ENCODE measurements at places on chromosomes 5 and 9.
A peak's percentile ranks its signal among the peaks of the same experiment; 100 is the strongest.

DNA sequence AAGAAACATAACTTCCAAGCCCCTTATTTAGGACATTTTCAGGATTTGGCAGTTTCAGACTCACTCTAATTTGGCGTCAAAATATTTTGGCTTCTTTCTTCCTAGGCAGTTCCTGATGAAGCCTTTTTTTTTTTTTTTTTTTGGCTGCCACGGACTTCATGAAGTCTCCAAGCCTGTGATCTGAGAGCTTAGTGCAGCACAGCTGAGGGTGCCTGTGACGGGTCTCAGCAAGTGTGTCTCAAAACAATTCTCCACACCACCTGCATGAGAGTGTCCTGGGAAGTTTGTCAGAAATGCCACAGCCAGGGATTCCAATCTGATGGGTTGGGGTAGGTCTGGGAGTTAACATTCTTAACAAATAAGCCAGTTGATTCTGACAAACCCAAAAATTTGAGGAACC lies 6.0 kb upstream of the ESM1 start:
- no peak for DNase-seq

GRCh38 chr5:172816925-172817562 lies 17.0 kb upstream of the ERGIC1 start:
- peak; percentile 80 for DNase-seq

- DNase-seq, result peak; percentile 19
These were observed 7.3 kb downstream of the CDC14B start for GRCh38 chr9:96612105-96612965.

DNA sequence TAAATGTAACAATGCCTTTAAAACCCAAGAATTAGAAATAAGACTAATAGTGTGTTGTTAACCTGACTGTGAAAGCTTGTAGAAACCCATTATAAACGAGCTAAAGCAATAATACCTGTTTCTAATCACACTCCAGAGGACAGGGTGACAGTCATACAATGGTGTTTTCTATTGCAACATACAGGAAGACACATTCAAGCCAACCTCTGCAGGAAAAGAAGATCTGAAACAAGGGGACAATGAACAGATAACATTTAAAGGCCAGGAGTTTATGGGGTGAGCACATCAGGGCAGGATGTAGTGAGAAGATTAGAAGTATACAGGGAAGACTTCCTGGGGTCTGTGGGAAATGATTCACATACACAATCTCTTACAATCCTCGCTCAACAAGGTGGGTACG lies 13.8 kb downstream of the BARHL1 start:
- no peak for DNase-seq

DNA sequence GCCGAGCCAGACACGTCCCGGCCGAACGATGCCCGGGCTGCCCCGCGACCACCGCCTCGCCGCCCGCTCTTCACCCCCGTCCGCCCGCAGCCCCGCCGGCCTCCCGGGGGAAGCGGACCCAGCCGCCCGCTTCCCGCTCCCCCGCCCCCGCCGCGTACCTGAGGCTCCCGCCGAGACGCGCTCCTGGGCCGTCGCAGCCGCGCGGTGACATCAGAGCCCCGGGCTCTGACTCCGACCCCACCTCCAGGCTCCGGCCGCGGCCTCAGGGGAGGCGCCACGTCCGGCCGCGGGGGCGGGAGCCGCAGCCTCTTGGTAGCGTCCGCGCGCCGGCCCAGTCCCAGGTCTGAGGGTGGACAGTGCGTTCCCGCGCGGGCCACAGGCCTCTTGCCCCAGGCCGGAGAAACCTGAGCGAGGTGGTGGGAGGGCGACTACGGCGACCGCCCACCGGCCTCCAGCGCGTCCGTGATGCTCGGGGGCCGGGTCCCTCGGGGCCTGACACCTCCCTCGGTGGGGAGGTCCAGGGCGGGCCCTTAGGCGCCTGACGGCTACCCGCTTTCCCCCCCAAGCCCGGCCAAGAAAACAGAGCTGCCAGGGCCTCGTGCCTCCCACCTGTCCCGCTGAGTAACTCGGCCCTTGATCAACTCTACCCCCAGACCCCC lies at the start of gene SHROOM1:
TSS of gene SHROOM1 (minus strand) at position 212 of the 659 bp plus-strand sequence. CDS start 4,507 bp downstream, outside the sequence.
- DNase-seq, result peak; percentile 88

GRCh38 chr5:177596775-177597238 lies 3.1 kb upstream of the B4GALT7 start:
- DNase-seq, result no peak

- DNase-seq, result peak; percentile 82
These were observed 34.8 kb downstream of the LSM11 start for GRCh38 chr5:157778121-157778805.

DNA sequence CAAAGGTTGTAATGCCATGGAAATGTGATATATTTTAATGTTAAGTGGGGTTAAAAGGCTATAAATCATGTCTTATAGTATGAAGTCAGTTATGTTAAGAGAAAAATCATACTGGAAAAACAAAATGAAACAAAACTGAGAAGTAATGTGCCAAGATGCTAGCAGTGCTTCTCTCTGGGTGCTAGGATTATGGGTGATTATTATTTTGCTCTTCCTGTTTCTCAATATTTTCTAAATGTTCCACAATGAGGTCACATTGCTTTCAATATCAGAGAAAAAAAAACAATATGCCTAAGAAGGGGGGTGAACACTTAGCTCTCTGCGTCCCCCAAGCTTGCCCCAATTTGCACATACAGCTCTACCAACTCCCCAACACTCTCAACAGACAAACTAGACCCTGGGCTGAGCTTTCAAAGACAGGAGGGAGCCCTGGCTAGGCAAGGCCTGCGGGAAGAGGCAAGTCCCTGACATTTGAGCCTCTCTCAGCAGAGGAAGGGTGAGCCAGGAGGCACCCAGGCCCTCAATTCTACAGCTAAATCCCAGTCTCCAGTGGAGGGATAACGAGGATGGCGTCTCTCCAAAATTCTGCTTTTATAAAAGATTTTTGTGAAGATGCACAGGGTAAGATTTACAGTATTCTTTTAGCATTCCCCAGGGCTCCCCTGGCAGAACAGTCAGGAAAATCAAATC lies 24.4 kb downstream of the WHRN start:
- no peak for DNase-seq

GRCh38 chr9:14314424-14314928 lies 535 bp upstream of the NFIB start:
- peak; percentile 68 for DNase-seq

DNA sequence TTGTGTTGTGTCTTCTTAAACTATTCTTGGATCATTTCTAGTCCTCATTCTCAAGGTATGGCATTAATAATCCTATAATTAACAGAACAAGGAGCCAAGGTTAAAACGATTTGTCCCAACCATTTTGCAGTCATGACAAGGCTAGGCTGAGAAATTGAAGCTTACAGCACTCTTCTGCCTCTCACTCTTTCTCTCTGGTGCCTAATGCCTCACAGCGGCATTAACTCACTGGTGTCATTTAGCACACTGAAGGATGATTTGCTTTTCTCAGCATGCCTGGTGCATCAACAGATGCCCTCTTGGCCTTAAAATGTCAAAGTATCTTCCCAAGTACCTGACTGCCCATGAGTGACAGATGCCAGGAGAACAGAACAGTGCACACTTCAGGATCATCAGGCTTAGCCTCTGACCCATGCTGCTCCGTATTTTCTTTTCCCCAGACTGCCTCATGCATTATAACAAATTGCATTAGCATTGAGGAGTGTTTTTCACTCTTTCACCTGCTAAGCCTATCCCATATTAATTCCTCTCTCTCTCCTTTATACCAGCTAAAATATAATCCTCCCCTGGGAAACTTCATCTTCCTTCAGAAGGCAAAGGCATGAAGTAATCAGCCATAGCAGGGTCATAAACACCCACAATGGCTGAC lies 61.1 kb upstream of the SV2C start:
- no peak for DNase-seq

GRCh38 chr9:136051453-136051836 lies 43.6 kb downstream of the NACC2 start:
- DNase-seq, result peak; percentile 60

- DNase-seq, result peak; percentile 17
These were observed 52.4 kb downstream of the FANCC start for GRCh38 chr9:95264954-95265615.

DNA sequence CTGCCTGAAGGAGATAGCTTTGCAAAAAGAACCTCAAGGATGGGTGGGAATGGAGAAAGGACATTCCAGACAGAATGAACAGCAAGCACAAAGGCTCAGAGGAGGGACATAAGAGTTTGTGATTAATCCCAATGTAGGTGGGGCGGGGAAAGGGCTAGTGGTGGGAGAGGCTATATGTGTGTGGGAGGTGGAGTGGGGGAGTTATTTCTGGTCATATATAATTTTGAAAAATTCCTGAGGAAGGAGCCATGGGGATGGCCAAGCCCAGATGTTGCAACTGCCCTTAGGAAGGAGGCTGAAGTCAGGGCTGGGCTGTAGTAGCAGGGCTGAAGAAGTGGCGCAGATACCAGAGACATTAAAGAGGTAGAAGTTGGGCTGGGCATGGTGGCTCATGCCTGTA lies 13.4 kb upstream of the CCL27 start:
- no peak for DNase-seq

- DNase-seq, result no peak
These were observed 178.4 kb upstream of the MVB12B start for GRCh38 chr9:126147936-126148870.

DNA sequence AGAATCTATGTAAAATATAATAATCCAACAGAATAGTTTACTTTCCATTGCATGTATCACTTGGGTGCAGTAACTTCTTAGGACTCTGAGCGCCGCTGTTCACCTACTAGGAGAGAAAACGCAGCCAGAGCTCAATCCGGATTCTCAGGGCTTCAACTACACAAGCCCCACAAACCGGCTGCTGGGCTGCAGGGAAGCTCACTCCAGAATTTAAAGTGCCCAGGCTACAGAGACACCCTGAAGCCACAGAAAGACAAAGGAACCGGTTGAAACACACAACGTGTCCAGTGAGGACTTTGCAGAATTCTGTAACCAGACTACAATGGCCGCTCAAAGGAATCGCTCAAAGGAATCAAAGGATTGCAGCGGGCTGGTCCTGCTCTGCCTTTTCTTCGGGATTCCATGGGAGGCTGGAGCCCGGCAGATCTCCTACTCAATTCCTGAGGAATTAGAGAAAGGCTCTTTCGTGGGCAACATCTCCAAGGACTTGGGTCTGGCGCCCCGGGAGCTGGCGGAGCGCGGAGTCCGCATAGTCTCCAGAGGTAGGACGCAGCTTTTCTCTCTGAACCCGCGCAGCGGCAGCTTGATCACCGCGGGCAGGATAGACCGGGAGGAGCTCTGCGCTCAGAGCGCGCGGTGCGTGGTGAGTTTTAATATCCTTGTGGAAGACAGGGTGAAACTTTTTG lies at the start of gene PCDHGA10:
TSS of gene PCDHGA10 (plus strand) at position 134 of the 686 bp plus-strand sequence. CDS start at position 323, 189 bp downstream.
- peak; percentile 24 for DNase-seq

- no peak for DNase-seq
These were observed 95.8 kb downstream of the RMI1 start for GRCh38 chr9:84076384-84076783.

DNA sequence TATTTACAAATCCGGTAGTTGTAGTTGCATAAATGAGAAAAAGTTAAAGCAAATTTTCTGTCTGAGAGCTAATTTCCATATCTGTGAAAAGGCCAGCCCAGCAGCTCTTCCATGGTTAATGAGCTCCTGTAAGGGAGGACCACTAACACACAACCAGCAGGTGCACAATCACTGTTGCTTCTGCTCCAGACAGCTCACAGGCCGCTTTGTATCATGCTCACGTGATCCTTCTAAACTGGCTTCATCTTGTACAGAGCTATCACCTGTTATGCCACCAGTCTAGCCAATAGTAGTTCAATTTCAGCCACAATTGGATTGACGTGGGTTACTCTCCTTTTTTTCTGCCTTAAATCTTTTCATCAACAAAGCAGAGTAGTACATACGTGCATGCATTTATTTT lies 38.3 kb upstream of the FBXL17 start:
- DNase-seq, result no peak

DNA sequence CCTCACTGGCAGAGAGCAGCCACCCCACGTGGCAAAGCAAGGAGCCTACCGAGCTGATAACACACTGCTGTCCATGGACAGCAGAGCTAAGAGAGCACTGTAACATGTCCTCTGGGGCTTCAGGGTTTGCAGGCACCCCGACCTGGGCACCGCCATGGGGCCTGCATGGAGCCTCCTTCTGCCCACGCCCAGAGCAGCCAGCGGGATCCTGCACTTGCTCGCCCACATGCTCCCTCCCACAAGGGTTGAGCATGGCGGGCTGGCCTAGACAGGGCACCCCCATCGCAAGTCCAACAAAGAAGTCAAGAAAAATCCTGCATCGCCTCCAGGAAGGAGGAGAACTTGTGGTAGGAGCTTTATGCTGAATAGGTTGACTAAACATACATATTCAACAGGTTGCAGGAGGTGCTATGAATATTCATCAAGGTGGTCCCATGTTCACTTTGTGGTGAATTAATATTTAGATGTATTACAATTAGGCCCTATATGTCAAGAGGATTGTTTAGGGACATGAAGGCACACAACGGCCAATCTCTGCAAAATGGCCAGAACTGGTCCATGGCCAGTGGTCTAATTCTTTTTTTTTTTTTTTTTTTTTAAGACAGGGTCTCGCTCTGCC lies 3.8 kb upstream of the MIGA2 start:
- no peak for DNase-seq

GRCh38 chr5:79837761-79838551 lies 148.3 kb downstream of the CMYA5 start:
- no peak for DNase-seq

DNA sequence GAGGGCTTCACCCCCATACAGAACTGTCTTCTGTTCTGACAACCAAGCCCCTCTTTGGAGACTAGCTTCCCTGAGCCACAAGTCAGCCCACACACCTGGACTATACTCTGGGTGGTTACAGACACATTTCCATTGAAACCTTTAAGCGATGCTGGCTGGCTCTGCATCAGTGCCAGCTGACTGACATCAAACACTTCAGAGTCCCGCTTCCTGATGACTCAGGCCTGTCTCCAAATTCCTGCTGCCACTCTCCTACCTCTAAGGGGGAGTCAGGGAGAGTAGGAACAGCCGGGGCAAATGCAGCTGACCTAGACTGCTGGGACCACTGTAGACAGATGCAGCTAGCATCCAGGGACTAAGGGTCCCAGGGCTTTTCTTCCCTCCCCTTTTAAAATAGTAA lies 59.4 kb downstream of the SIL1 start:
- peak; percentile 82 for DNase-seq
